ENCODE measurements at places on chromosomes 13 and 19.
A peak's percentile ranks its signal among the peaks of the same experiment; 100 is the strongest.

DNA sequence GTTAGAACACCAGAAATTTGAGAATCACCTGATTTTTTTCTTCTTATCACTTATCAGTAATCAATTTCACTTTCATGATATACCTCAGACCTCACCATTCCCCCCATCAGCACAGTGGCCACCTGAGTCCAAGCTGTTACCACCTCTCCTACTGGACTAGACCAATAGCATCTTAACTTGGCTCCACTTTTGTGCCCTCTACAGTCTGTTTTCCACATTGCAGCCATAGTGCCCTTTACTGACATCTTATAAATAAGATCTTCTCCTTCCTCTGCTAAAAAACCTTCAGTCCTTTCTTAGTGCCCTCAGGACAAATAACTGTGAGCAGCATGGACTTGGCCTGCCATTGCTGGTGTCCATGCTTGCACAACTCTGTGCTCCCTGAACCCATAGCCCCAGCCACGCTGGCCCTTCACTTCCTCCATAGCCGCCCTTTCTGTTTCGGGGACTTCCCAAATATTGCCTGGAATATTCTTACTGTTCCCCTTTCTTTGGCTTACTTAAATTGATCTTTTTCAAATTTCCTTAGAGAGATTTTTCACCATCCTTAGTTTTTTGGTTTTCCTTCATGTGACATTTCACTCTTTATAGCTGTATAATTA, 380.8 kb downstream of the LMO7 start:
- DNase-seq = no peak

GRCh38 chr19:13848798-13849676, 27.9 kb upstream of the NANOS3 start:
- no peak for DNase-seq

- DNase-seq = no peak
Observed at GRCh38 chr19:12166626-12167025, 3.7 kb downstream of the ZNF136 start.

DNA sequence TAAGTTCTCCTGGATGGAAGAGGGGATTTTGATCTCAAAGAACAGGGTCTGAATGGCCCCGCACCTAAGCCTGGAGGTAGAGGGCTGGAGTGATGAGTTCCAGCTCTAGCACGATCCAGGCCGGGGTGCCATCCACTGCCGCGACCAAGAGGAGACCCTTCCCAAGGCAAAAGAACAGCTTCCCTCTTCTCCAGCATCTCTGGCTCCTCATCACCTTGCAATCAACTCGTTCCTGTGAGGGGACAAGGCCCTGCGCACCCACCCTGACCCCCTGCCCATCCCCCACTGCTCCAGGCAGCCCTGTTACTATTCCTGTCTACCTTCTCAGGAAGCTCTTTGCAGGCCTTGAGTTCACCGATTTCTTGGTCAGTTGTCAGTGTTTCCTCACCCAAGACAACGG, 17.8 kb downstream of the COL4A1 start:
- no peak for DNase-seq

- no peak for DNase-seq
Observed at GRCh38 chr19:19181488-19181998, 10.4 kb downstream of the BORCS8 start.

- DNase-seq = no peak
Observed at GRCh38 chr19:51163257-51163656, 21.2 kb downstream of the SIGLEC7 start.

- no peak for DNase-seq
Observed at GRCh38 chr13:45870232-45870631, 18.7 kb upstream of the SIAH3 start.

DNA sequence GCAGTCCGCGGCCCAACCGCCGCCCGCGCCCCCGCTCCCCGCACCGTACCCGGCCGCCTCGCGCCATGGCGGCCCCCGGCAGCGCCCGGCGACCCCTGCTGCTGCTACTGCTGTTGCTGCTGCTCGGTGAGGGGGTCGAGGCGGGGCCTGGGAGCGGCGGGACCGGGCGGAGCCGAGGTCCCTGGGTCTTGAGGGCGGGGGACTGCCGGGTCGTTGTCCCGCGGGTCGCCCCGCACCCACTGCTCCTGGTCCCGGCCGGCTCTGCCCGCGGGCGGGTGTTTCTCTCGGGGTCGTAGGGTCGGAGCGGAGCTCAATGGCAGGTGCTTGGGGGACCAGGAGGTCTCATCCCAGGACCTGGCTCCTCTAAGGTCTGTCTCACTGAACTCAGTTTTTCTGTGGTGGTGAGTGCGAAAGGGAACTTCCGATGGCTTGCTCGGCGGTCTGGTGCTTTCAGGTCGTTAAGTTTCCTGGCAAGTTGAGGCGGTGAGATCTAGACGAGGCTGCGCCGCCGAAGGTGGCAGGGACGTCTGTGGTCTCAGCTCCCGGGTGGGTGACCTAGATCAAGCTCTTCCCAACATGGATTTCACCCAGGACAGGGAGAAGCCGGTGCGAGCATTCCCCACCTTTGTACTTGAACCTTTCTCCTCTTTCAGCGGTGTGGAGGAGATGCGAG, 467 bp downstream of the LAMP1 start:
- no peak for DNase-seq

- DNase-seq = no peak
Observed at GRCh38 chr13:52419080-52419479, 13.1 kb upstream of the THSD1 start.

GRCh38 chr13:66335626-66336025, 894.5 kb downstream of the PCDH9 start:
- DNase-seq = no peak

DNA sequence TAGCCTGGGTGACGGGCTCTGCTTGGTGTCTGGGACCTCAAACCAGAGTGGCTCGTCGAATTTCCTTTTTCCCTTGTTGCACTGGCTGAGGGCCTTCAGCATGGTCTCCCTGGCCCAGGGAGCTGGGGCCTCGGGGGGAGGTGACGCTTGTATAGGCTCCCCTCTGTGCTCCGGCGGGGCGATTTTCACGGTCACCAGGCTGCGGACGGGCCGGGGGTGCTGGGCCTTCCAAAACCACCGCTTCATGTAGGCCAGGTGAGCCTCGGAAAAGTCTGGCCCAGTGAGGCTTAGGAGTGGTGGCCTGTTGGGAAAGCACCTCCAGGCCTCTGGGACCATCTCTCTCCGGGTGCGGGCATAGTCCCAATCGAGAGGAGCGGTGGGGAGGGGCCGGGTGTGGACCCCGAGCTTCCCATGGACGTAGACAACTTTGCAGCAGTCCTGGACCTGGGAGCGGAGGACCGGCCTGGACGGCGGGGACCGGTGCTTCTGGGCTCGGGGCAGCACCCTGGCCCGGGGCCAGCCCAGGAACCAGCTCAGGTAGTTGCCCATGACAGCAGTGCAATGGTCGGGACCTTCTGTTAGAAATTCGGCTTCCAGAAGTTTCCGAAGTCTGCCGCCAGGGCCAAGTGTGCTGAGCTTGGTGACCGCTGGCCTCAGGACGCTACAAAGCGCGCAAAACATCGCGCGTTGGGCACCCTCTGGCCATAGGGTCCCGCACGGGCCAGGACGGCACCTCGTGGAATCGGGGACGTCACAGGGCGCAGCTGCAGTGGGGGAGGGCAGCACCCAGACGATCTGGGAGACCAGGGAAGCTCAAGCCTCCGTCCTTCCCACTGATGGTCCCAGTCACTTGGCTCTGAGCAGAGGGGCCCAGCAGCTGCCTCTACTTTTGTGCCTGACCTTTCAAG, 41.6 kb upstream of the MTUS2 start:
- DNase-seq = no peak

- no peak for DNase-seq
Observed at GRCh38 chr19:10740798-10741197, 22.9 kb downstream of the DNM2 start.

GRCh38 chr19:19531951-19532805, 3.5 kb downstream of the YJEFN3 start:
- no peak for DNase-seq

GRCh38 chr19:9735986-9736385, 32.6 kb downstream of the ZNF846 start:
- no peak for DNase-seq

- DNase-seq = no peak
Observed at GRCh38 chr13:79530270-79530669, 49.3 kb downstream of the NDFIP2 start.

GRCh38 chr13:95650696-95651095, 6.2 kb upstream of the DZIP1 start:
- no peak for DNase-seq

DNA sequence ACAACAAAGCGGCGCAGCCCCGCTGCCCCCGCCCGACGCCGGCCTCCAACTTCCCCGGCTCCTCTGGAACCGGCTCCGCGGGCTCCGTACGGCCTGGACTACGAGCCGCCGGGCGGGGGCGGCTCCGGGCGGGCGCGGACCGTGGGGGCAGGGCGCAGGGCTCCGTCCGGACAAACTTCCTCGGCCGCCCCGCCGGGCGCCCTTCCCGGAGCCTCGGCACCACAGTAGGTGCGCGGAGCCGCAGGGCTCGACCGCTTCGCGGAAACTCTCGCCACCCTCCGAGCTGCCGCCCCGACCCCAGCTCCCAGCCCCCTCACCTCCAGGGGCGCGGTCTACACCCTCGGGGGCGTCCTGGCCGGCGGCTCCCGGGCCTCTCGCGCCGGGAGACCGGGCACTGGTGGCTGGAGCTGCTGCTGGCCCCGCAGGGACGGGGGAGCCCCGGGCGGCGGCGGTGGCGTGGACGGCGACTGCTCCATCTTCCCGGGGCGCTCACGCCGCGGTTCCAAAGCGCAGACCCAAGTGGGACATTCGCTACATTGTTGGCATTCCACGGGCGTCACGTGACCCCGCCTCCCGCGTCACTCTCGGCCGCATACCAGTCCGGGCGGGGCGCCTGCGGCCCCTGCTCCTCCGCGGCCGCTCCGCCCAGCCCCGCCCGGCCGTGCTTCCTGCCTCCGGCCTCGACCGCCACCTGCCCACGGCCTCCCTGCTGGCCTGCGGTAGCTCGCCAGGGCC, at the start of gene LATS2:
Gene LATS2 (minus strand): TSS at position 558 of the 735 bp plus-strand sequence. CDS start 15,560 bp downstream, outside the sequence.
- DNase-seq = peak; percentile 58

DNA sequence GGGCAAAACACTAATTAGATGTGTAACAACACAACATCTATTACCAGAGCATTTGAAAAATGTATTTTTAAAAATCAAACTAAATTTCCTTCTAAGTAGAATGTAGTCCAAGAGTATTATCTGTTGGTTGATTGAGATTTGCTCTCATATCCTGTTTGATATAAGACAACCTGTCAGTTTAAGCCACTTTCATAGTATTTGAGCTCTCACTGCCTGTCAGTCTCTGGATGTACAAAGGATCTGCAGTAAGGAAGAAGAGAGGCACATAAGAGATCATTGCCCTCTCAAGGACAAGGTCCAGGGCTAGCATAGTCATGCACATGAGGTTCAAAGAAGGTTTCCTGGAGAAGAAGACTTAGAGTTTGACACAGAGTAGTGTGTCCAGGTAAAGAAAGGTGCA, 57.4 kb downstream of the FGF14 start:
- no peak for DNase-seq

DNA sequence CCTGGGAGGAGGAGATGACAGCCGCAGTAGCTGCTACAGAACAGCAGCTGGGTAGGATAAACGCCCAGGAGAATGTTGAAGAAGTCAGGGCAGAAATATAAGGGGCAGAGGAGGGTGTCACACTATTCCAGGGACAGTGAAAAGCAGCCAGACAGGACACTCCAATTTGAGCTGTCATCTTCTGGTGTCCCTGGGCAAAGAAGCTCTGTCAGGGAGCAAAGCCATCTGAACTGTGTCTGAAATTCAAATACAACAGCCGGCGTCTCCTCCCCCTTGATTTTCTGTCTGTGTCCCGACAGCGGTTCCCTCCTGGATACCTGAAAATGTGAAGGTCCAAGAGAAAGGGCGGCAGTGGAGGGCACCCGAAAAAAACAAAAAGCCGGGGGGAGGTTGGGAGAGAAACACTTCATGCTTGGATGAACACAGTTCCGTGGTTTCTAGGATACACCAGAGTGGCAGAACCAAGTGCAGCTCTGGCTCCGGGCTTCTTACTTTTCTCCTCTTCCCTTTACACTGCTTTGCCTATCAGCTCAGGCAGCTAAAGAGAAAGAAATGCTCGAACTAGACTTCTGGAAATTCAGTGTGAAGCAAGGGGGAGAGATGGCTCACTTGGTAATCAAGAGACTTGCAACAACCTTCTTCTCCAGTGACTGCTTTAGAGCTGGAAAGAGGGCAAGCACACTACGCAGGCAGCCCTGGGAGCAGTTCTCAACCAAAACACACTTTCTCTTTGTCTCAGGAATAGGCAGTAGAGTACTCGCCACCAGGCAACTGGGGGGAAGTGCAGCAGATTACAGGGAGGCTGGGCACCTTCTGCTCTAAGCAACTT, 465.6 kb downstream of the ITGBL1 start:
- DNase-seq = no peak

DNA sequence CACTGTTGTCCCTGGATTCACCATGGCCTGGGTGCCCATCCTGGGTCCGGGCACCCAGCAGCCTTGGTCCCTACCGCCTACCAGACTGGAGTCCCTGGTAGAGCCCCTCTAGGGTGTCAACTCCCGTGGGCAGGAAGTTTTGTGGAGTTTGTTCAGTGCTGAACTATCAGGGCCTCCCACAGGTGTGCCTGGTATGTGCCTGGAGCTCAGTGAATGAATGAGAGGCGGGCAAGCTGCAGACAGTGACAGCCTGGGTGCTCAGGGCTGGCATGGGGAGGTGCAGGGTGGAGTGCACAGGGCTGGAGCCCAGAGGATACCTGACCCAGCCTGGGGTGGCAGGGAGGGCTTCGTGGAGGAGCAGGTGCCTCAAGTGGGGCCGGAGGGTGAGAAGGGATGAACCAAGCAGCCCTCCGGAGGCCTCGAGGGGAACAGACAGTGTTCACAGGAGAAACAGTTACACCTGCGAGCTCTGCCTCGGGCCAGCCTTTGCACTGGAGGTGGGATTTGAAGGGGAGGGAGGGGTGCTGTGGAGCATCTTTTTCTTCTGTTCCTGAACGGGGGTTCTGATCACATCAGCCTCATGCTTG, 29.6 kb downstream of the PAK4 start:
- no peak for DNase-seq

DNA sequence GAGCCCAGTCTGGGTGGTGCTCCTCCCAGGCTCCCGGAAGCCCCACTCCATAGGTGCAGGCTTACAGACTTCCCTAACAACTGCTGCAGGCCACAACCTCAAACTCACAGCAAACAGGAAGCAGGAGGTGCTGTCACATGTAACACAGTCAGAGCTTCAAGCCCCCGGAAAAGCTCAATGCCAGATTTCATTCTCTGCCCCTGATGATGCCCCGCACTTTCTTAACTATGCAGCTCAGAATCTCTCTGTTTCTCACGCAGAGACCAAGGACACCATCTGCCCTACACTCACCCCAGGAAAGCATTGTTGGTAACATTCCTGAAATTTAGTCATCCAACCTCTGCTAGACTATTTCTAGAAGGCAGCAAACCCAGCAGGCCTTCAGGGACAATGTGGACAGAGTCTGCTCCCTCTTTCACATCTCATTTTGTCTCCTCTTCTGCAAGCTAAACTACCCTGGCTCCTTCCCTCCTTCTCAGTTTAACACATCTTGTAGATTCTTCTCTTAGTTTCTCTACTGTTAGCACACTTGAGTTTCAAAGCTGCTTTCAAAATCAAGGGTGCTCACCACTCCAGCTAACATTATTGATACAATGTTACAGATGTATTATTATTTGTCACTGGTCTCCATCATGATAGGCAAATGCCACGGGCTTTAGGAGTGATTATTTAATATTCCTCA, 162.5 kb downstream of the KCTD12 start:
- peak; percentile 15 for DNase-seq
